Brain (organoid and tissue), 16 donors: ENCODE measurements at places on chromosomes 4 and X.

DNA sequence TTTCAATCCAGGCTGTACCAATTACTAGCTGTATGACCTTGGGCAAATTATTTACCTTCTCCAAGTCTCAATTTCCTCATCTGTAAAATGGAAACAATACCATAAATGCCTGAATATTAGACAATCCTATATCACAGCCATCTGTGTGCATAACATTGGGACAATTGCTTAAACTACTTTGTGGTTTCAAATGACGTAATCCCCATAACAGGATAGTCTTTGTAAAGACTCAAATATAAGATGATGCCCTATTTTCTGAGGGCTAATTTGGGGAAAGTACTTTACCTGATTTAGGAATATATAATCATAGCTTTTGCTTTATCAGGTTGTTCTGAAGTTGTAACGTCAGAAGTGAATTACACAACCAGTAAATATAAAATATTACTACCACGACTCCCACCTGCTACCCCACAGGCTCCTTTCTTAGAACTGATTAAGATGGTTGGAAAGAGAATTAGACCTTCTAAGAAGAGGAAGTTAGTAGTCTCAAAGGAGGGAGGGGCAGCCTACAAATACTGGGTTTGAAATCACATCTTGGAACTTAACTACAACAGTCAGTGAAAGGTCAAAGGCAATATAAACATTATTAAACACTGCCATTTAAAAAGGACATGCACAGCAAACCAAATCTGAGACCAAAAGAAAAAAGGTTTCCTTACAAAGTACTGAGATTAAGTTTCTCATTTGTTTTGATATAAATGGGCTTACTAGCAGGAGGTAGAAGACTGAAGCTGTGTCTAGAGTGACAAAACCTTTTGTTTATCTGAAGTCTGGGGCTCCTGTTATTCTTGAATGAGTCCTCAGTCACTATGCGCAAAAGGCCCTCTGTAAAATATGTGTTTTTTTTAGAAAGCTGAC lies 215.0 kb downstream of the SCFD2 start:
- DNase-seq = no peak

- no peak for DNase-seq
Measured at GRCh38 chrX:138945219-138945618, 233.7 kb upstream of the FGF13 start.

- DNase-seq = peak; percentile 64
Measured at GRCh38 chr4:128519163-128519830, 231.7 kb upstream of the PGRMC2 start.

GRCh38 chr4:78355306-78355705 lies 196.3 kb upstream of the ANXA3 start:
- no peak for DNase-seq

DNA sequence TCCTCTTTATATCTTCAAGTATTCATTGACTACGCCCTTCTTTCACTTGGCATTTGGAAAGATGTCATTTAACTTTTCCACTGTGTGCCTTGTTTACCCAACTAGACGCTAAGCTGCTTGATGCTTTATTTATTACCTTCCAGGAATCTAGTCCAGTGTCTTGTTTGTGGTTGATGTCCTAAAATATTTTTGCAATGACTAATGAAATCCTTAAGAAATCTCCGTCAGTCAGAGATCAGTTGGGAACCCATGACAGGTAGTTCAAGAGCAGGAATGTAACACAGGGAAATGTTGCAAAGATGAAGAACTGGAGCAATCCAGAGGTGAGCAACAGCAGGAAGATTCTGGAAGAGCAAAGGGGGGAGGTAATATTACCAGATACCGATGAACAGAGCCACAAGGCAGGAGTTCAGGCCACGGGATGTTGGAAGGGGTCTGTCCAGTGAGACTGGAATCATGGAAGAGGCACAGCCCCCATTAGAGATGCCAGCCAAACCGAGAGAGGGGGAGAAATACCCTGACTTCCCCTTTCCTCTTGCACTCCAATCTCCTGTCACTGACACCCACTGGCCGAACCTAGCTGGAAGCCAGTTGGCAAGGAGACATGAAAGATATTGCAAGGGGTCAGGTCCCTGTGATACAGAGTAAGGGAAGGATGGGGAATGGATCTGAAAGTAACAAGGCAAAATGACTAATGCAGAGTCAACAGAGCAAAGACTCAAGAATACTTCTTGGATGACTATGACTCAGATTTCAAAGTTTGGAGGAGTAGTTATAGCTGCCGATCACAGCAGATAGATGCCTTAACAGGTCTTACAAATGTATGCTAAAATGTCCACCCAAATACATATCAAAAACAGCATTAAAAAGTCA lies 62.7 kb upstream of the PHKA2 start:
- no peak for DNase-seq

DNA sequence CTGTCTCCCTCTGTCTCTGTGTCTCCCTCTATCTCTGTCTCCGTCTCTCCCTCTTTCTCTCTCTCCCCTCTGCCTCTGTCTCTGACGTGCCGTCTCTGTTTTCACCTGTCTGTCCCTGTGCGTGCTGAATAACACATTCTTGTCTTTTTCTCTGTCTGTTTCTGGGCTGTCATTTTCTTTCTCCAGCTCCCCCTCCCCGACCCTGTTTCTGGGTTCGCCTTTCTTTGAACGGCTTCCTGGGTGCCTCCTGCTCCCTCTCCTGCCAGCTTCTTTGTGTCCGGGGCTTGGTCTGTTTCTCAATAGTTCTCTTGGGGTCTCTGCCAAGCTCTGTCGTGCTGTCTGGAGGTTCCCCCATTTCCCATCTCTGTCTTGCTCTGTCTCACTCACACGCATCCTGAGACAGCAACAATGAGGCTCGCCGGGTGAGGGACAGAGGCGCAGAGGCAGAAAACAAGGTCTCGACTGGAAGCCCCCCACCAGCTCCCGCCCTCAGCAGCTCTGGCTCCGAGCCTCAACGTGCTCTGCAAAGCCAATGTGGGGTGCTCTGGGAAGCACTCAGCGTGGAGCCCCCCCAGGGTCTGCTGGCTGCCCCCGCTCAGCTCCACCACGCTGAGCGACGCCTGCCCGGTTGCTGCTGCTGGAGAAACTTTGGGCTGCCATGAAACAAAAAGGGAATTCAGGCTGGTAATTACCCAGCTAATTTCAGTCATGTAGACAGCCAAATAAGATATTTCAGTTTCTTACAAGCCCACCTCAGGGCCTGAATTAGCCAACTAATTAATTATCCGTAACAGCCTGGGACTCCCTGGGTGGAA lies 3.4 kb downstream of the CPLX1 start:
- peak; percentile 31 for DNase-seq

GRCh38 chr4:30979402-30979801 lies 259.2 kb downstream of the PCDH7 start:
- no peak for DNase-seq

- DNase-seq = no peak
Measured at GRCh38 chr4:72365016-72365415, 204.0 kb downstream of the ADAMTS3 start.

GRCh38 chrX:24259544-24260240 lies 54.2 kb downstream of the SUPT20HL2 start:
- peak; percentile 56 for DNase-seq

GRCh38 chrX:136405126-136405525 lies 82.6 kb upstream of the BRS3 start:
- no peak for DNase-seq

- no peak for DNase-seq
Measured at GRCh38 chr4:99832758-99833157, 16.1 kb downstream of the DAPP1 start.

DNA sequence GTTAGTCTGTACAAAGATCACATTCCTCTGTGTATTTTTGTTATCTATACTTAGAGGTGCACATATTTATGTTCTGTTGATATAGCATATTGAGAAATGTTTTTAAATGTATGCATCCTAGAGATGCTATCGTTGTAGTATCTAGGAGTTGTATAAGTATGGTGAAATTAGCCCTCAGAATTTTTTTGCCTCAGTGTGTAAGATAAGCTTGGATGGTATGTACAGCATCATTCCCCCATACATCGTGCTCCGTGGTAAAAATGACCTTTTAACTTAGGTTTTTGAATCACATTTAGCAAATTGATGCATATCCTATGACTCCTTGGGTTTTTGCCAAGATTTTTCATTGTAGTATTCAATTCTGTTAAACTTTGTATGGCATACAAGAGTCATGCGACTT lies 113.5 kb downstream of the RPA4 start:
- no peak for DNase-seq

- DNase-seq = no peak
Measured at GRCh38 chrX:45351478-45351877, 150.8 kb upstream of the DIPK2B start.

- no peak for DNase-seq
Measured at GRCh38 chrX:132692066-132692465, 203.2 kb upstream of the MBNL3 start.

DNA sequence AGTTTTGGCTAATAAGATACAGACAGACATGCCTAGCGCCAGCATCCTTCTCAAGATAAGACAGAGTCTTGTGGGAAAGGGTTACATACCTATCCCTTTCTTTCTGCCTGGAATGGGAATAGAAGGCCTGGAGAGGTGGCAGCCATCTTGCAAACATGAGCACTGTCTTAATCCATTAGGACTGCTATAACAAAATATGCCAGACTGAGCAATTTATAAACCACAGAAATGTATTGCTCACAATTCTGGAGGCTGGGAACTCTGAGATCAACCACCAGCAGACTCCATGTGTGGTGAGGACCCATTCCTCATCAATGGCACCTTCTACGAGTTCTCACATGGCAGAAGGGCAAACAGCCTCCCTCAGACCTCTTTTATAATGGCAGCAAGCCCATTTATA lies 26.5 kb upstream of the NEIL3 start:
- no peak for DNase-seq

- DNase-seq = no peak
Measured at GRCh38 chr4:26331380-26331950, 10.7 kb downstream of the RBPJ start.

DNA sequence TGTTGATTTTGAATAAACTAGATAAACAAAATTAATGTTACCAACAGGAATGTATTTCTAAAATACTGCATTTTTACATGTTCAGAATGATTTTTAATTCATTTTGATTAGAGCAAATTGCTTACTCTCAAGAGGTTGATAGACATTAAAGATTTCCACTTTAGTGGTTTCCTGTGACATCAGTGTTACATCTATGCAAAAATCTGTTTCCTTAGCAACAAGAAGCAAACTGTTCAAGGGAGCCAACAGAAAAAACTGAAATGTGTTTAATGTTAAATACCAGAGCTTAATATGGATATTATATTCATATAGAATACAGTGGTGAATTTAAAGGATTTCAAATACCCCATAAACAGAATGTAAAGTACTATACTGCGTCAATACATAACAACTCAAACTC lies 277.8 kb downstream of the GABRG1 start:
- peak; percentile 78 for DNase-seq

DNA sequence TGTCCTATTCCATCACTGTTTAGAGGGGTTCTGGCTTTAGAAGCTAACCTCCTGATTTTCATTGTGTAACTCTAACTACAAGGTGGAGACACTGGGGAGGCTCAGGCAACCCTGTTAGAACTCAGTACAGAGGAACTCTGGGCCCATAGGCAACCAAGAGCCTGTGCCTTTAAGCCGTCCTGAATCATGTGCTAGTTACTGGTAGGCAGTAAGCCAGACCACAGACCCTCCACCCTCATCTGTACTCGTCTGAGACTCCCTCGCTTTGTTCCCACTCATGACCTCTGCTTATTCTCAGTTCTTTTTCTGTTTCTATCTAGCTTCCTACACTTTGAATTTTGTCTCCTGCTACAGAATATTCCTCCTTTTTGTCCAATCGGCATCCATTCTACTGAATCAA lies 31.4 kb downstream of the TBC1D1 start:
- no peak for DNase-seq

DNA sequence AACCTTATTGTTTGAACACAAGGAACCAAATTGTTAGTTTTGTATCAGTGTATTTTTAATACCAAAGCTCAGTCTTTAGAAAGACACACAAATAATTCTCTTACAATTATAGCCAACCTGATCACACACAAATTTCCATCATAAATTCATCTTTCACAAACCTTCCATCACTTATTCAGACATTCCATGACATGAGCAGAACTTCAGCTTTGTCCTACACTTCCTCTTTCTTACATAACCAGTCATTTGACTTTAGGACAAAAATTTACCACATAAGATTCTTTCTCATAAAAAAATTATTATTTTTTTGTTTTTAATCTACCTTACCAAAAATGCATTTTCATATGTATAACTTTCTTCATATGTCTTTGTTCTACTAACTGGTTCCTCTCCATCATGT lies 312.2 kb downstream of the GALNTL6 start:
- DNase-seq = no peak

DNA sequence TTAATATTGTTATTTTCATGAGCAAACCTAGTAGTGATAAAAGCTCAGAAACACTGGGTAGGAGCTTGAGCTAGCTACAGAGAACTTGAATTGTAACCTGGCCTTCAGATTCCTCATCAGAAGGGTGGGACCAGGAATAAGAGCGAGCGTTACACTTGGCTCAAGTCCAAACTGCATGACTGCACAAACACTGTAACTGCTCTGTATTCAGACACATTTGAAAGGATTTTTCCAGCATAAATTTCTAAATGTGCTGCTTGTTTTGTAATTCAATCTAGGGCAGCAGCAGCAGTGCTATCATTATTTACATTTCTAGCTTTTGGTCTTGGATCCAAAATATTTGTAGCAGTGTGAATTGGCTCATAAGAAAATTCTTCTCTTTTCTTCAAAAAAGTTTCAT lies 133.0 kb upstream of the TMLHE start:
- DNase-seq = peak; percentile 50

DNA sequence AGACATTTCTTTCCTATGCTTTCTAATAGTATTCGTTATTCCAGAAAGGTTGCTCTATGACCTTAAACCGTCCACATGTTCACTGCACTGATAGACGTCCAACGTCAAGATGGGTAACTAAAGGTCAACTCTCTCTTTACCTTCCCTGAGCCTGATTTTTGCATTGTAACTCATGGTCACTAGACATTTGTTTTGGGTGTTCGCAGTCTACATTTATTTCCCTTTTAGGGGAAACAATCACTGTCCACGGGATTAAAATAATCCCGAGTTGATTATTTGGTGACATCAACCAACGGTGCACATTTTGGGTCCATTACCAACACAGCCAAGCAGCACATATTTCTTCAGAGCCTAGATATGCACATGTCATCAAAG lies 540 bp upstream of the HADH start:
- no peak for DNase-seq

GRCh38 chrX:20374450-20374849 lies 107.7 kb upstream of the RPS6KA3 start:
- DNase-seq = no peak

DNA sequence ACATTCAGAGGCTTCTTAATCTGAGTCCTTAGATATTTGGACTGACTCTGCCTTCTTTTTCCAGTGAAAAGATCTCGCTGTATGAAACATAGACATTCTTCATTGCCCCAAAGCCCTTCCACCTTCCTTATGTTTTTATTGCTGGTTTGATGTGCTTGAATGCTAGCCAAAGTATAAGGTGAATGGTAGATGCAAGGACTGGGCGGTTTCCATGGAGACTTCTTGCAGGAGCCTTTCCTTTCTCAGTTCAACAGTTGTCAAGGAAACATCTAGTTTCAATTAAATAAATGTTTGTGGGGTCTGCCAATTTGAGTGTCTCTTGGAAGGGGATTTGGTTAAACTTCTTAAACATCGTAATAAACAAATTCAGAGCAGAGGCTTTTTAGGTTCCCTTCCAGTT lies 46.0 kb downstream of the REPS2 start:
- peak; percentile 37 for DNase-seq
